ENCODE measurements at places on chromosomes 12 and 14.

- no peak for DNase-seq
These were observed 210.4 kb upstream of the NUDT4 start for GRCh38 chr12:93167331-93167730.

GRCh38 chr14:62934439-62934838, 110.8 kb downstream of the KCNH5 start:
- no peak for DNase-seq

- no peak for DNase-seq
These were observed 165.7 kb downstream of the CAND1 start for GRCh38 chr12:67434671-67435370.

GRCh38 chr12:100584256-100584655, 10.8 kb downstream of the GAS2L3 start:
- no peak for DNase-seq

- no peak for DNase-seq
These were observed 10.6 kb upstream of the CSAD start for GRCh38 chr12:53191096-53191884.

- no peak for DNase-seq
These were observed 161.7 kb upstream of the RTL1 start for GRCh38 chr14:101065246-101065645.
